Type B pancreatic cell (in vitro differentiated cells): ENCODE measurements at places on chromosomes 1 and 21. TPM values are rescaled to one million over a fixed set of nuclear protein-coding genes. Genes with fewer than 3 reads are reported as not detected.

GRCh38 chr1:234940841-234941240 is 187.8 kb downstream of the TOMM20 start:
- DNase-seq = peak; percentile 42

GRCh38 chr1:180033390-180033789 is 78.8 kb downstream of the CEP350 start:
- DNase-seq = no peak

- no peak for DNase-seq
Measured at GRCh38 chr1:204102029-204102611, 29.2 kb downstream of the SOX13 start.

DNA sequence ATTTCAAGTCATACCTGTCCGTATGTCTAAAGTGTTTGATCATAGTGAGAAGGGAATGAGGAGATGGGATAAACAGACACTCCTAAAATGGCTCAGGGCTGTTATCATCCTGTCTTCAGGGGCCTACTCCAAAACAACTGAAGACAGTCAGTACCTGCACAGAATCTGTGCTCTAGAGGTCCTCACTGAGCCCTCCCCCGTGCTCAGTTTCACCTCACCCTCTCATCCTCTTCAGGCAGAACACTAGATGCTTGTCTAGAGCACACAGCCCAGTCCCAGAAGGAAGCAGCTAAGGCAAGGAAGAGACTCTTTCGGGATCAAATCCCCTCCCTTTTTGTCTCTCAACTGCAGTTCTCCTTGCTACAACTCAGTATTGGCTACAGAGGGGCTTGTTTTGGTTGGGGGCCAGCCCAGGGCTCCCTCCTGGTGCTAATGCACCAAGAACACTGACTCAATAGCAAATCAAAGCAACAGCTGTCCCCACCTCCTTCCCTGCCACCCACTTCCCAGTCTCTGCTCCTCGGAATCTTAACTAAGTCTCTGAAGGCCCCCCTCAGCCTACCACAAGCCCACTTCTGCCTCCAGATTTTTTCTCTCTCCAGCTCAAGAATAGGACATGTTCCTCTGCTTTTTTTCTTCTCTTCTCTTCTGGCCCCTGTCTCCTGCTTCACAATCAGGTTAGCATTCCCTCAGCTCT is 10.1 kb downstream of the CADM3 start:
- DNase-seq = no peak

DNA sequence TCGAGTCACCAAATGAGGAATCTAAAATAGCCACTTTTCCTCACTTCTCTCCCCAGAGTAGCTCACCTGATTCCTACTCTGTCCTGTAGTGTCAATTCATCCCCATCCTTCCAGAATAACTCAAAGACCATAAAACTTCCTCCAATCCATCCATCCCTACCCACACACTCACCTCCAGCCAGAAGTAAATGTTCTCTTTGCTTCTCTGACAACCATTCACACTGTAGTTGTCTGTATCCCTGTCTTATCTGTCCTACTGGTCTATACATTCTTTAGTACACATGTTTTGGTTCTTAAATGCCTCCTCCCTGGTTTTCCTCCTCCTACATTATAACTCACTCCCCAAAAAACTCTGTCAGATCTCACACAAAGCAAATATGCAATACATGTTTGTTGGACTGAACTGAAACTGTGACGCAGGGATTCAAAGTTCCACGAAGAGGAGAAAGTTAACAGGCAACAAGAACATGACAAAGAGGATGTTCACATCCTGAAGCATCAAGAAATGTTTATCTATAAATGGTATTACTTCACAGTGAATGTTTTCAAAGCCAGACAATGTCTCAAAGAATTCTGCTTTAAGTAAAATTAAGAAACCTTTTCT is 11.0 kb downstream of the TP53BP2 start:
- DNase-seq = no peak

- DNase-seq = no peak
Measured at GRCh38 chr21:16070207-16070651, 340.4 kb downstream of the USP25 start.

GRCh38 chr1:236907205-236907604 is 97.0 kb downstream of the MT1HL1 start:
- DNase-seq = no peak

DNA sequence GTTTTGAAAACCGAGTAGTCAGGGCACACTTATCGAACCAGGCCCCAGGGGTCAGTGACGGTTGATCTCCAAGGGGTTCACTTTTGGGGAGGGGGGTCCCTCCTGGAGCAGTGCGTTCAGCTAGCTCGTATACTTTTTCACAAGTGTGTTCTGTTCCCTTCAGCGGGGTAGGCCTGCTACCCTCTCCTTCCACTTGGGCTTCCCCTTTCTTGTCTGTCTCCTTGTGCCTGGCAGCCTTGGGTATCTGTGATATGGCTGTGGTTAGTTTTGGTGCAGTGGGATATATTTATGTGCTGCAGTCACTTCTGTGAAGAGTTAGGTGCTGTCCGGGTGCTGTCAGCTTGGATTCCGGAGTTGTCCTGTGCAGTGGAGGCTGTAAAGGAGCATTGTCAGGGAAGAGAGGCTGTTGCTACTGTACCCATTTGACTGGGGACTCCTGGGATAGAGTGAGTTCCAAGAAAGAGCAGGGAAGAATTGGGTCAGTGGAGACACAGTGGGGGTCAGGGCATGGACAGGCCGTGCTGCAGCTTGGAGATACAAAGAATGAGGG is 29.7 kb downstream of the ADARB1 start:
- DNase-seq = no peak

DNA sequence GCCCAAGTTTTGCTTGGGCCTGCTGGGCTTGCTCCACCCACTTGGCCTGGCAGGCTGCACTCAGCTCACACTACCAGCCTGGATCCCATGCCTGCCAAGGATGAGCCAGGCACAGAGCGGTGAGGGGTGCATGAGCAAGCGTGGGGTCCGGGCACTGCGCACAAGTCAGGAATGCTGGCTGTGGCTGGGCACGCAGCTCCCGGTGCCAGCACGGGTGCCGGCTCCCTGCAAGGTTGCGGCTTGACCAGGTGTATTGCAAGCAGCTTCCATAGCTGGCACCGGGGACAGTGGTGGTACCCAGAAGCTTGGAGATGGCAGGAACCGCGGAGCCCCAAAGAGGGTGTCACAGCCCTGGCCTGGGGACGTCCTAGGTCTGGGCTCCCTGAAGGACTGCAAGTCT is 224.4 kb upstream of the NRIP1 start:
- DNase-seq = no peak

DNA sequence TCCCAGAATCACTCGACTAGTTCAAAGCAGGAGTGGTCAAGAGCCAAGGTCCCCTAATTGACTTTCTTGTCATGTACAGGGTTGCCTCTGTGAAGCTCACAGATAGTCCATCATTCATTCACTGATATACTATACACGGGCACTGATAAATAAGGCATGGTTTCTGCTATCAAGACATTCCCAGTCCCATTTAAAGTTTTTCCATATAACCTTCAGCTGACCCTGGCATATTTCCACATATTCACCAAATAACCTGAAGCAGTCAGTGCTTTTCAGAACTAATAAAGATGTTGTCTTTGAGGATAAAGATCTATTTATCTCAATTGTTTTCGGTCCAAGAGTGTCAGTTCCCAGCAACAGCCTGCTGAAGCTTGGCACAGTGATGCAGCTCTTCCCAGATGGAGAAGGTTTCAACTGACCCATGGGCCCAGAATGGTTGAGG is 173.4 kb downstream of the ZZZ3 start:
- DNase-seq = no peak

DNA sequence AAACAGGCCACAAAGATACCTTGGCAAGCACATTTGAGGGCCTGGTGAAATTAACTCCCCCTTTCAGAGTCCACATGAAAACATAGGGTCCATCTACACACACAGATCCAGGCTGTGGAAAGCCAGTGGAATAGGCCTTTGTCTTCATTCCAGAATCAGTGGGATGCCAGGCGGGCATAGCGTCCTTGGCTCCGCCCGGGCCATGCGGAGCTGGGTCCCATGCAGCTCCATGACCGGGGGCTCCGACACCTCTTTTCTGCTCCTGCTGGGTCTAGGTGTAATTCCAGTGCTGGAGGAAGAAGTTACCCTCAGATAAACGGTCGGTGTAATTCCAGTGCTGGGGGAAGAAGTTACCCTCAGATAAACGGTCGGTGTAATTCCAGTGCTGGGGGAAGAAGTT is 63.6 kb upstream of the COL6A1 start:
- no peak for DNase-seq

AMPD1 gene
- total RNA-seq = not detected in 2 replicates

TNFAIP8L2 gene
- not detected in 2 replicates for total RNA-seq

CFAP126 gene
- total RNA-seq = 0.76 and 13.5 TPM in 2 replicates

UBL4B gene
- total RNA-seq = 1.0 TPM in 1 of 2 replicates, not detected in the other

KIF26B gene
- 6.1 and 22.1 TPM in 2 replicates for total RNA-seq

PAQR6 gene
- 9.2 and 19.0 TPM in 2 replicates for total RNA-seq

XCL1 gene
- 1.2 TPM in 1 of 2 replicates, not detected in the other for total RNA-seq
